Esophagus muscularis mucosa (tissue), 4 donors: ENCODE measurements at places on chromosomes 12 and 14. TPM values are rescaled to one million over a fixed set of nuclear protein-coding genes. Genes with fewer than 3 reads are reported as not detected.

- DNase-seq, result no peak
Measured at GRCh38 chr14:96056509-96057422, 17.6 kb downstream of the C14orf132 start.

- no peak for DNase-seq
Measured at GRCh38 chr12:52132754-52133161, 53.3 kb downstream of the SMIM41 start.

DNA sequence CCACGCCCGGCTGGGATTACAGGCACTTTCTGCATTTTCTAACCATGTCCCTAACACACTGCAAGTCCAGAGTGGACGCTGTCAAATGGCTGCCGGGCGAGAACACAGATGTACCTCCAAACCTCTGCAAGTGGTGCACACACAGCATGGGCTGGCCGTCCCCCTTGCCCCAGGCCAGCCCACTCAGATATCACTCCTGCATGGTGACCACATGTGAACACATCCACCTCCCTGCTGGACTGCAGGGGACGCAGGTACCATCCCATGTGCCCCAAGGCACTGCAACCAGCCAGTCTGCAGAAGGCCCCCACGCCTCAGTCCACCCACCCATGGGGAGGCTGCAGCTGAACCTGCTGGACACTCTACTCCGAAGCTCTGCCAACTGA is 14.0 kb downstream of the BRF1 start:
- DNase-seq, result no peak

DNA sequence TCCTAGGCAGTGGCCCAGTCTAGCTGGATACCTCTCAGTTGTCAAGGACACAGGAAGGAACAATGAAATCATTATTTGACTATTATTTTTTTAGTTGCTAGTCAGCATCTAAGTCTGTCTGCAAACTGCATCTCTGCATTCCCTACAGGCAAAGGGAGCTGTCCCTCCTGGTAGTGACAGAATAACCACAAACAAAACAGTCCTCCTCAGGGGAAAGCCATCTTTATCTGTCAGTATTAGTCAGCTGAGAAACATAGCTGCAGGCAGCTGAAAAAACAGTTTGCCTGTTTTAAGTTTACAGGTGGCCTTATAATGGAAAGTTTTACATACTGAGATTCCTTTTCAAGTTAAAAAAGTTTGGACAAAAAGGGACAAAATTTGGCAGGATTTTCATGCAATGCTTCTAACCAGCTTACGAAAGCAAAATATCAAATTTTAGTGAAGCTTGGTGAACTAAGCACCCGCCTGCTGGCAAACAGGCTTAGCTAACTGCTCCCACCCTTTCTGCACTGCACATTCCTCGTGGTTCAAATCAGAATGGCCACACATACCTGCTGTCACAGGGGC is 29.5 kb downstream of the SLC25A21 start:
- DNase-seq, result no peak

DNA sequence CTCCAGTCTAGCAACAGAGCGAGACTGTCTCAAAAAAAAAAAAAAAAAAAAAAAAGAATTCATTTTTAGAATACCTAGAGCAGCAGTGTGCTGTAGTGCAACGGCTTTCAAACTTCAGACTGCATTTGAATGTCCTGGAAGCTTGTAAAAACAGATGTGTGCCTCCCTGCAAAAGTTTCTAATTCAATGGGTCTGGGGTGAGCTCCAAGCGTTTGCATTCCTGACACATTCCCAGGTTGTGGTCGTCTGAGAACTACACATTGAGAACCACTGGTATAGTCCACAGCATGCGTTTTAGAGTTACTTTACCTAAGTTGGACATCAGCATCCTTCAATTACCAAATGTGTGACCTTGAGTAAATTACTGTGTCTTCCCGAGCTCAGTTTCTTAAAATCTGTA is 816.8 kb downstream of the NRXN3 start:
- DNase-seq, result no peak

COQ10A gene
- total RNA-seq, result 14.9 TPM

DNA sequence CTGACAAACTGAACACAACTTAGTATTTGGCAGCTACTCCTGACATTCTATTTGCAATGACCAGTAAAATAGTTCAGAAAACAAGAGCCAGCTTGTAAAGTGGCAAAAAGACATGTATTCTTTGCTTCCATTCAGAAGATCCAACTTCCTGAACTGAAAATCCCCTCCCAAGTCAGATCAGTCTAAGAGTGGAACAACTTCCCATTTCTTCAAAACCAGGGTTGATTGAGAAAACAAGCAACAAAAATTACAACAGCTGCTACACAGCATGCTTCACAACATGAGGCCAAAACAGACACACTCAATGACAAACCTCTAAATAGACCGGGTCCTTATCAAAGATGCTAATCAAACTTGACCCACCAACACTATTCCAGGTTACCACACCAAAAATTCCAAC is 40.3 kb downstream of the CIT start:
- no peak for DNase-seq

GRCh38 chr12:26274441-26275312 is 79.3 kb downstream of the SSPN start:
- DNase-seq, result peak; percentile 96

- no peak for DNase-seq
Measured at GRCh38 chr12:68253504-68253903, at the start of gene IL22. Gene IL22, minus strand, starts transcription at chr12:68253604. Its CDS starts 156 bp downstream, at chr12:68253448.

- DNase-seq, result no peak
Measured at GRCh38 chr12:46219877-46220655, 48.8 kb downstream of the SLC38A1 start.

CLEC14A gene
- total RNA-seq, result 35.0 TPM

DNA sequence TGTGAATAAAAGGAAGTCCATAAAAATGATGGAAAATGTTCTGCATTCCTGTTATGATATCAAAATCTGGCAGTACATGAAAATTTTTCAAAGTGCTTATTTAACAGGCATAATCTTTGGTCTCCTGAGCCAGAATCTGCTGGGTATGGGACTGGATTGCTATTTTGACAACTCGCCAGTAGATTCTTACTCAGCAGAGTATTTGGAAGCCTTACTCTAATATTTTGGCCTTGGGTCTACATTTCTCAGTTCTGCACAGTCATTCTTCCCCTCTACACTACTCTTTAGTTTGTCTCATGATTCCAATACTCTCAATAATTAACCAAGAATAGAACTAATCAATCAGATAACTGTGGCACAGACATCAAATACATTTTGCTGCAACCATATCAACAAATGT is 1.1 kb upstream of the SLCO1B1 start:
- DNase-seq, result no peak

GRCh38 chr12:14403711-14404196 is 38.3 kb downstream of the ATF7IP start:
- DNase-seq, result no peak

RBMS2 gene
- total RNA-seq, result 31.6 TPM

- DNase-seq, result no peak
Measured at GRCh38 chr12:105825141-105825540, 313.6 kb downstream of the NUAK1 start.

TPH2 gene
- total RNA-seq, result 0.17 TPM

CLEC1B gene
- not detected for total RNA-seq

- no peak for DNase-seq
Measured at GRCh38 chr12:93568091-93568490, 4.4 kb upstream of the SOCS2 start.

DNA sequence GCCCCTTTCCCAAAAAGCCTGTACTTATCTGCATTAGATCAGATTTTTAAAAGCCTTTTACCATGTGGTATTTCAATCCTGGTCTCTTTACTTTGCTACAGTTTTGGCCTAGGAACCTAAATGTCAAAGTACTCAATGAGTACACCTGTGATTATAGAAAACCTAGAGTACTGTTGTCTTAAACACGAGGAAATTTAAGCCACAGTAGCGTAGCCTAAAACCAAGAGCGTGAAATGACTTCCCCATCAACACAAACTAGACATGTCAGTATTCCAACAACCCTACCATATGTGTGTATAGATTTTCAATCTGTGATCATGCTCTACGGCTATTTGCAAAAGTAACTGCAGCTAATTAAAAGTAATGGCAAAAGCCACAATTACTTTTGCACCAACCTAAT is 52.7 kb upstream of the OR5AU1 start:
- no peak for DNase-seq

GRCh38 chr14:78848234-78848820 is 678.2 kb downstream of the NRXN3 start:
- DNase-seq, result no peak

LRRC9 gene
- total RNA-seq, result not detected

LMNTD1 gene
- total RNA-seq, result not detected

GRCh38 chr12:55899082-55899481 is 28.6 kb downstream of the PYM1 start:
- no peak for DNase-seq

DNA sequence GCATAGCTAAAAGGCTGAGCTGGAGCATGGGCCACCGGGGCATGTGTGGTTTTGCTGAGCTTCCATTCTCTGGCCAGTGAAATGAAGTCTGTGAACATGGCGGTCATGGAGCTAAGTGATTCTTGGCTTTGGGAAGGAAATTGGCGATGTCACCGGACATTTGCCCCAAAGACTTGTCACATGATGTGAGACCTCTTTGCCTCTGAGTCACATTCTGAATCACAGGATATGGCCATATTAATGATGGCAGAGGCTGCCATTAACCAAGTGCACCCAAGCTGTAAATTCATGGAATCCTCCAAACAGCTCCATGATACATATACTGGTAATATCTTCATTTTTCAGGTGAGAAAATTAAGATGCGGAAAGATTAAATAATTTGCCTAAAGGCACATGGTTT is 27.4 kb upstream of the BATF start:
- no peak for DNase-seq

DNA sequence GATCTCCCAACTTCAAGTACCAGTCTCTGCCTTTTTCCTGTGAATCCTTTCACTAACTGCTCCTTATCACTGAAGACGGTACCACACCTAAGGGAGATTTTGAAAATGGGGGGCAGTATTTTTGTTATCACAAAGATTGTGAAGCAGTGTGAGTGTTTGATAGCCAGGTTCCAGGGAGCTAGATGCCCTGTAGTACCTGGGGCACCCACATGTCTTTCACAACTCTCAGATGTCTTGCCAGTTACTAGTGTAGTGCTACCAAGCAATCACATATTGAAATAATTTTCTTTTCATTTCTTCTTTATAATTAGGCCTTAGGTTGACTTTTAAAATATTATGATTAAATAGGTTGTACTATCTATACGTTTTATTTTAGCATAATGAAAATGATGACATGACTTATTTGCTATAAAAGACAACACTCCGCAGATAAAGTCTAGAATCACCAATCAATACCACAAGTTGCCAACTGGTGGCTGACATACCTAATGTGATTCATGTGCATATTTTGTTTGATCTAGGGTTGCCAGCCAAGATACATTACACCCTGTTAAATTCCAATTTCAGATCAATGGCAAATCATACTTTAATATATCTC is 215.9 kb downstream of the EXOC5 start:
- DNase-seq, result no peak
